Activated T-helper 1 cell treated with anti-CD3 and anti-CD28 coated beads, Interleukin-12 subunit alpha, Interleukin-12 subunit beta, Interleukin-2, Interleukin-4 antibody, amounts not matched to agents 30 ng/mL and 10 ng/mL and 1 ng/mL, durations not matched to agents 14 hours and 24 hours and 36 hours (primary cell): ENCODE measurements at places on chromosomes 5 and 9. TPM values are rescaled to one million over a fixed set of nuclear protein-coding genes. Genes with fewer than 3 reads are reported as not detected.

Gene SLC36A2
- not detected in 2 replicates for total RNA-seq

Gene ADRA1B
- total RNA-seq: not detected in 2 replicates

Gene PCDHB11
- total RNA-seq: not detected in 2 replicates

Gene DDX4
- total RNA-seq: 0.12 TPM in 1 of 2 replicates, not detected in the other

Gene FCN2
- not detected in 2 replicates for total RNA-seq

Gene SLC34A3
- total RNA-seq: not detected in 2 replicates

- H3K27ac ChIP-seq: no peak overlapping the region
- no peaks in the 10 kb centered on the region for H3K4me1 ChIP-seq
These were observed 57.6 kb upstream of the MTAP start for GRCh38 chr9:21744841-21745240.

Gene PRDM12
- total RNA-seq: 0.31 and 0.32 TPM in 2 replicates

DNA sequence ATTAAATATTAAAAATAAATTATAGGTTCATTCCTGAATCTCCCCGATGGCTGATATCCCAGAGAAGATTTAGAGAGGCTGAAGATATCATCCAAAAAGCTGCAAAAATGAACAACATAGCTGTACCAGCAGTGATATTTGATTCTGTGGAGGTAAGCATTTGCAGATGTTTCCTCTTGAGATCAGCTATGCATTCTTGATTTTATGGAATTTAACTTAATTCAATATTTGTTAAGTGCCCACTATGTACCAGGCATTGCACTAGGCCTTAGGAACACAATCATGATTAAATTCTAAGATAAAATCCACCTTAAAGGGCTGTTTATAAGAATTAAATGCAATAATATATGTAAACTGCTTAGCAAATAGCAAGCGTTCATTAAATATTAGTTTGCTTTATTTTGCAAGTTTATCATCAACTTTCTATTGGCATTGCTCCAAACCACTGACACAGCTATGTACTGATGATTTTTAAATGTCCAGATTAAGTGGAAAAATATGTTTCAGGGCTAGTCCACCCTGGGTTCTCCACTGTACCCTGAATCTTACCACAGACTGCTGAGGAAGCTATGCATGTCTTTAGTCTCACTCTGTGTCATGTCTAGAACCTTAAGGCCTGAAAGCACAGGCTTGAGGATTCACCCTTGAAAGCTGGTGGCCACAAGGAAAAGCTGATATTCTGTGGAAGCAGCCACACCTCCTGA lies 33.2 kb downstream of the SLC22A4 start:
- DNase-seq: no peak
- H3K27ac ChIP-seq: no peak overlapping the region
- H3K4me3 ChIP-seq: no peak overlapping the region
- H3K36me3 ChIP-seq: peaks cover 2% of the 10 kb centered on the region
- no peaks in the 10 kb centered on the region for H3K4me1 ChIP-seq

- H3K27me3 ChIP-seq: no peaks in the 10 kb centered on the region
- H3K36me3 ChIP-seq: peaks cover 11% of the 10 kb centered on the region
- peaks cover 14% of the 10 kb centered on the region for H3K4me1 ChIP-seq
- no peak for DNase-seq
These were observed 39.0 kb upstream of the EXOC3 start for GRCh38 chr5:403995-404394.

DNA sequence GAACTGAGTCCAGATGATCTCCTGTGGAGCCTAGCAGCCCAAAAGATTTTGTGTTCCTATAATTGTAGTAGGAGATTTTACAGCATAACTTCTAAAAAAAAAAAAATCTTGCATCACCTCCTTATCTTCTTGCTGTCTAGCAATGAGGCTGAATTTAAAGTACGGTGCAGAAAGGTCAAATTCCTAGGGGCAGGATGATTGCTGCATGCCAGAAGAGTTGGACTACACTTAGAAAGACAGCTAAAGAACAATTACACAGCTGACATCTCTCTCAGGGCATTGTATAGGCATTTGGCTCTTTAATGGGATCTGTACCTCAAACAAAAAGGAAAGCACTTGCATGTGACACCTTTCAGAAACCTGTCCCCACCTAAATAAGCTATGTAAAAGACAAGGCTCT lies 443.2 kb downstream of the HCN1 start:
- H3K27me3 ChIP-seq: no peaks in the 10 kb centered on the region
- no peaks in the 10 kb centered on the region for H3K4me1 ChIP-seq
- no peak overlapping the region for H3K4me3 ChIP-seq
- DNase-seq: no peak
- no peaks in the 10 kb centered on the region for H3K36me3 ChIP-seq

DNA sequence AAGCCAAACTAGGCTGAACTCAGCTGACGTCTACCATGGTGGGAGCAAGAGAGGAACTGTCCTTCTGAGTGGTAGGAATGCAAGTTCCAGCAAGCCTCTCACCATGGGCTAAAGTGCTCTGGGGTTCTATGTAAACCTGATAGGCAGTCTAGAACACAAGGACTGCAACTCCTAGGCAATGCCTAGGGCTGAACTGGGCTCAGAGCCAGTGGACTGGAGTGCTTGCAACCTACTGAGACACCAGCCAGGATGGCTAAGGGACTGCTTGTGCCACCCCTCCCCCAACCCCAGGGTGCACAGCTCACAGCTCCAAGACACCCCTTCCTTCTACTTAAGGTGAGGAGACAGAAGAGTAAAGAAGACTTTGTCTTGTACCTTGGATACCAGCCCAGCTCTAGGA lies 12.1 kb upstream of the RCL1 start:
- H3K27ac ChIP-seq: no peak overlapping the region
- H3K36me3 ChIP-seq: no peaks in the 10 kb centered on the region
- no peak for DNase-seq
- H3K27me3 ChIP-seq: peaks cover 4% of the 10 kb centered on the region

DNA sequence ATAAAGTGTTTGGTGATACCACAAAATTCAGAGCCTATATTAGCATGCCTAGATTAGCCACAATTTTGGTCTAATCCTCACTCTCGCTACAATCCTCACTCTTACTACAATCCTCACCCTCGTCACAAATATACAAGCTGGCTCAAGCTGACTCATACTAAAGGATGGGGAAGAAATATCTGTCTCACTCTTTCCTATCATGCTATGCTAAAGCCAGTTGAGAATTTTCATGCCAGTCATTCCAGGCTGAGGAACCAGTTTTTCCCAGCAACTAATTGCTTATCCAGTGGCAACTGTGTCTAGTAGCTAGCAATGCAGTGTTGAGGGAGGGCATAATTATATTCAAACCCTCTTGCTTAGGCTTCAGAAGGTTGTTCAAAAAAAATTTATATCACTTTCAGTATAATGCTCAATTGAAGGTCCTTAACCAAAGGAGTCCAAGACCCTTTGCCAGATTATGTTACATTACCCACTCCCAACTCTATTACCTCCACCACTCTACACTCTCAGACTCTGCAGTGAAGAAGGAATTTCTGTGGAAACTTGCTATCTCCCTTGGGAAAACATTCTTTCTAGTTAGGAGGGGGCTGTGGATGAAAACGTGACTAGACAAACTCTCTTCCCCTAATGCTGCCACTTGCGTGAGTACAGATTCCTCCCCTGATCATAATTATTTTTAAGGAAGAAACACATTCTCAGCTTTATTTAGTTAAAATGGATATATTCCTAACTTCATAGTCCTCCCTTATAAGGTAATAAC lies 810.3 kb upstream of the ACO1 start:
- no peak overlapping the region for H3K4me3 ChIP-seq
- H3K27me3 ChIP-seq: no peaks in the 10 kb centered on the region
- no peak for DNase-seq
- H3K36me3 ChIP-seq: no peaks in the 10 kb centered on the region
- H3K27ac ChIP-seq: no peak overlapping the region

Gene PCA3
- total RNA-seq: not detected in 2 replicates

DNA sequence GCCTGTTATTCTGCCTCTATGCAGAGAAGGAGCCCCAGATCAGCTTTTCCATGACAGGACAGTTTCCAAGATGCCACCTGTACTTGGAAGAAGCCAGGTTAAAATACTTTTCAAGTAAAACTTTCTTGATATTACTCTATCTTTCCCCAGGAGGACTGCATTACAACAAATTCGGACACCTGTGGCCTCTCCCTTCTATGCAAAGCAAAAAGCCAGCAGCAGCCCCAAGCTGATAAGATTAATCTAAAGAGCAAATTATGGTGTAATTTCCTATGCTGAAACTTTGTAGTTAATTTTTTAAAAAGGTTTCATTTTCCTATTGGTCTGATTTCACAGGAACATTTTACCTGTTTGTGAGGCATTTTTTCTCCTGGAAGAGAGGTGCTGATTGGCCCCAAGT lies 301 bp upstream of the IL4 start:
- H3K36me3 ChIP-seq: peaks cover 6% of the 10 kb centered on the region
- peaks cover 41% of the 10 kb centered on the region for H3K4me1 ChIP-seq
- H3K27me3 ChIP-seq: no peaks in the 10 kb centered on the region
- DNase-seq: no peak
- H3K27ac ChIP-seq: peak overlapping the region; percentile 88
- no peak overlapping the region for H3K4me3 ChIP-seq
